ENCODE measurements at places on chromosomes 11 and 22.

- no peak for DNase-seq
Observed at GRCh38 chr11:117037279-117037974, 60.8 kb downstream of the SIK3 start.

- peak; percentile 4 for DNase-seq
Observed at GRCh38 chr22:28442264-28442710, 237.4 kb downstream of the TTC28 start.

- no peak for DNase-seq
Observed at GRCh38 chr11:74735365-74735928, 4.2 kb upstream of the CHRDL2 start.

DNA sequence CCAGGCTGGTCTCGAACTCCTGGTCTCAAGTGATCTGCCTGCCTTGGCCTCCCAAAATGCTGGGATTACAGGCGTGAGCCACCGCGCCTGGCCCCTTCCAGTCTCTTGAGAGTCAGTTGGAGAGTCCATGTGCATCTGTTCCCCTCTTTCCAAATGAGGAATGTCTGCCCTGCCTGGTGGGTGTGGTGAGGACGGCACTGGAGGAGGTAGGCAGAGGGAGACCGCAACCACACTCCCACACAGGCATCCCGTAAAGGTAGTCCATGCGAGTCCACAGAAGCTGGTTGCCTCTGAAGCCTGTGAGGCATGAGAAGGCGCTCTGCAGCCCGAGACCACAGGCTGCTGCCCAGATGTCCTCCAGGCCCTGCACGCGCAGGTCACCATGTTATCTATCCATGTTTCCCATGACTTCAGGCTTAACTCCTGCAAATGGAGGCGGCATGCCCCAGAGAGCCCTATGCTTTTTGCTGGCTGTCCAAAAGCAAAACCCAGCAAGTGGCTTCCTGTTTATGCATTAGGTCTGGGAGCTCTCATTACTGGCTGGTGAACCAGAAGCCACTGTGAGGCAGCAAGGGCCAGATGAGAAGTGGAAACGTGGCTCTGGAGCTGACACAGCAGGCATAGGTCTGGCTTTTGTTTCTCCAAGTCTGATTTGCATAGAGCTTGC, 43.4 kb downstream of the GRIK4 start:
- no peak for DNase-seq

- no peak for DNase-seq
Observed at GRCh38 chr11:64864135-64864472, 14.3 kb downstream of the EHD1 start.

GRCh38 chr11:128803011-128803410, 64.1 kb downstream of the KCNJ1 start:
- DNase-seq = no peak

DNA sequence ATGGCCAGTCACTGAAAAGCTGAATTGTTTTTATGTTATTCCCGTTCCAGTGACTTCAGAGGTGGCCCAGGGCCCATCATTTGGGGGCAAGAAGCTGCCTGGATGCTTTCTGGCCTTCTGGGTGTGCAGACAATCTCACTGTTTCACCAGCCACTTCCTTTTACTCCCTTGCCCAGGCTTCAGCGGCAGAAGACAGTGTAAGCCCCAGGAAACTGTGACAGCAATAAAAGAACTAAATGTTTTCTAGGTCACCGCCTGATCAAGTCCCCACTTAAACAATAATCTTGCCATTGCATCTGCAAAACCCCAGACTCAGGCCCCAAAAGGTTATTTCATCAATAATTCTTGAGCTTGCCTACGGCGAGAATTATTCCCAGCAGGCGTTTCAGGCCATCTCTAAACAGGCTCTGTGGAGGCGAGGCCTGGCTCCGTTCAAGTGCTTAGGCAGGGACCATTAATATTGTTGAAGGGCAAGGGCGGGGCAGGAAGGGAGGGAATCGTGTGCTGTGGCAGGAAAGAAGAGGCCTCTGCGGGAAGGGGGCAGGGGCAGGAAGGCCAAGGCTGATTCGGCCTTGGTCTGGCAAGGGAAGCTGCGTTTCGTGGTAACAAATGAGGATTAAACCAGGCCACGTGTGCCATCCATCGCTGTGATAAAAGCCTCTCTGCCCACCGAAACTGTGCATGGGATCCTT, 252.3 kb downstream of the KIRREL3 start:
- DNase-seq = no peak

DNA sequence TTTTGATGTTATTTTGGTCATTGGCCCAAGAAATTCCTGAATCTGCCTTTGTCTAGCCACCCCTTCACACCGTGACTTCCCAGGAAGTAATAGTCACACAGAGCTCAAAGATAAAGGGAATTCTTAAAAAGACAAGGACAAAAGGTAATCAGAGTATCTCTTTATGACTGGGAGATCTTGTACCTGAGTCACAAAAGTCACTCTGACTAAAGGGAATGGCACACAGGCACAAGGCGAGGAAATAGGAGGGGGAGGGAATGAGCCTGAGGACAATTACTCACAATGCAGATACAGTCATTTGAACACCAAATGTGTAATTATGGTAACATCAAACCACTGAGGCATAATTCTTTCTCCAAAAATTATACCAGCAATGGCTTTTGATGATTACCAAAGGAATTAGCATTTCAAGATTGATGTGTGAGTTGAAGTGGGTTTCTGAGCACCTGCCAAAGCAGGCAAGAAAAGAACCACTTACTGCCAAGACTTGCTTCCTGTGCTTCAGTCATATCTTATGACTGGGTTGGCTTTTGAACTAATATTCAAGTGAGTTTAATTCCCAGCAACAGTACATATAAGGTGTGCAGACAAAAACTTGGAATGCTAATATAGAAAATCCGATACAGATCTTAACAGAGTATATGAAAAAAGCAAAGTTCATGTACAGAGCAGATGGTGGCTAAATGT, 856.4 kb downstream of the LRRC4C start:
- DNase-seq = no peak

- no peak for DNase-seq
Observed at GRCh38 chr11:34585304-34585734, 35.6 kb upstream of the EHF start.

DNA sequence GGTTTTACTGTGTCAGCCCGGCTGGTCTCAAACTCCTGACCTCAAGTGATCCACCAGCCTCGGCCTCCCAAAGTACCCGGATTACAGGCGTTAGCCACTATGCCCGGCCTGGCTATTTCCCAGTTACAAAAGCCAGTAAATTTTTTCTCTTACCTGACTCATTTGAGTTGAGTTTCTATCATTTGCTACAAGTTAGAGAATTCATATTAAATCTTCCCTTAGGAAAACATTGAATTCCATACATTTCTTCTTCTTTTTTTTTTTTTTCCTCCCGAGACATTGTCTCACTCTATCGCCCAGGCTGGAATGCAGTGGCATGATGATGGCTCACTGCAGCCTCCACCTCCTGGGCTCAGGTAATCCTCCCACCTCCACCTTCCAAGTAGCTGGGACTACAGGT, 26.0 kb downstream of the CHEK2 start:
- DNase-seq = no peak

DNA sequence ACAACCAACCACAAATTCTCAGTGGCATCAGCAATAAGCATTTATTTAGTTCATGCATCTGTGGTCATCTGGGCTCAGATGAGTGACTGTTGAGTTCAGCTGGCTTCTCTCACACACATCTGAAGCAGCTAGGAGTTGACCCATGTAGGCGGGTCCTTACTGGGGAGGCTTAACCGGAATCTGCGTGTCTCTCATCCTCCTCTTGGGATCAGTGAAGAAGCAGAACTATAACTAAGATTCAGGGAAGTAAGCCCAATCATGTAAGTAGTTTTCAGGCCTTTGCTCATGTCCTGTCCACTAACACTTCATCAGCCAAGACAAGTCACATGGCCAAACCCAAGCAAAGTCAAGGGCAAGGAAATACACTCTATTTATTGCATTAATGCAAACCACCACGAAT, 236.2 kb downstream of the C11orf87 start:
- no peak for DNase-seq

GRCh38 chr22:39292561-39293074, 26.8 kb downstream of the RPL3 start:
- DNase-seq = no peak

- DNase-seq = peak; percentile 52
Observed at GRCh38 chr11:63635762-63636465, 21.7 kb upstream of the PLAAT3 start.

- DNase-seq = no peak
Observed at GRCh38 chr11:18304745-18305144, 17.2 kb downstream of the HPS5 start.

DNA sequence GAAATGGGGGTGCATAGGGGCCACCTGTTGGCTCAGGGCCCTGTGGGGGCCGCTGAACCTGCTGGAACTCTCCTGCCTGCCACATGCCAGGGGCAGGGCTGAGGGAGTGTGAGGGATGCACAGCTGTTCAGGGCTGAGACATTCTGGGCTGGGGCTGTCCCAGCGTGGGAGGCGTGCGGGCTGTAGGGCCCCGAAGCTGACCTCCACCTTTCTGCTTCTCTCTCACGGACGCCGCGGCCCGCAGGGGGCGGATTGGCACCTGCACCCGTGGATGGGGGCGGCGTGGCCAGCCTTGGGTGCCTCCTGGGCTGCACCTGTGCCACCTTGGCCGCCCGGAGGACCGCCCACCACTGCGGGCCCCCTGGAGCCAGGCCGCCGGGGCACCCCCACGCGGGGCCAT, 4.1 kb downstream of the CCDC188 start:
- no peak for DNase-seq

DNA sequence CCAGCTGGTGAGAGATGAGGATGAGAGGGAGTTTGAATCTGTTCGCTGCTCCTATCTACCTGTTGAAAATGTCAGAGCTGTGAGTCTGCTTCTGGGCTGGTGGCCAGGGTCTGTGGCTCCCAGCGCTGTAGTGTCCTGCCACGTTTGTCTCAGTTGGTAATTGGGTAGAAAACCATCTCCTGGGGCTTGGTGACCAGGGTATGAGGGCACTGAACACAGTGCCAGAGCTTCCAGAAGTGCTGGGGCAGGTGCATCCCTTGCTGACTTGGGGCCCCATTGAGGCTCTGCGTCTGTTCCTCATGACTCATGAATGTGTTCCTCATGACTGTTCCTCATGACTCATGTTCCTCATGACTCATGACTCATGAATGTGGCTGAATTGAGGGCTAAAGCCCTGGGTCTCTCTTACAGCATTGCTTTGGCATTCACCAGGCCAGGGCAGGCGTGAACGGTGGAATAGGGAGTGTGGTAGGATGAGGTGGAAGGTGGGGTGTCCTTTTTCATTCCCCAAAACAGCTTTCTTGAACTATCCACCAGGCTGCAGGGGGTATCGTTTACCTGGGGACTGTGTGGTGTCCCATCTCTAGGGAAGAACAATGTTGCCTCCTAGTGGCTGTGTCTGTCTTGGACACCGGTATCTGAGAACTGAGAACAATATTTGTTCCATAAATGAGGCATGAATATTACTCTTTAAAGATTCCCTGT, 139.5 kb downstream of the COMMD9 start:
- DNase-seq = no peak

GRCh38 chr11:23078289-23078971, 218.2 kb upstream of the CCDC179 start:
- DNase-seq = no peak

DNA sequence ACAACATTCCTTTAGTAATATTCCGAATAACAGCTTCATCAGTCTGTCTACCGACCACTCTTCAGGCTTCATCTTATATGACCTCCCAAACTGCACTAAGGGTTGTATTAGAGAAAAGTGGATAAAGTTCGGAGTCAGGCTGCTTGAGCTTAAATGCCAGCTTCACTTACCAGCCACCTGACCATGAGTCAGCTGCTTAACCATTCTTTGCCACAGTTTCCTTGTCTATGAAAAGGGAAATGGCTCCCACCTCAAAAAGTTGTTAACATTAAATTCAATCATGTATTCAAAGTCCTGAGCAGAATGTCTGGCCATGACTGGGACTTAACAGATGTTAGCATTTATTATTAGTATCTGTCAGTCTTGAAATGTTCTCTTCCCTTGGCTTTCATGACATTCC, 20.9 kb downstream of the LIMK2 start:
- no peak for DNase-seq

DNA sequence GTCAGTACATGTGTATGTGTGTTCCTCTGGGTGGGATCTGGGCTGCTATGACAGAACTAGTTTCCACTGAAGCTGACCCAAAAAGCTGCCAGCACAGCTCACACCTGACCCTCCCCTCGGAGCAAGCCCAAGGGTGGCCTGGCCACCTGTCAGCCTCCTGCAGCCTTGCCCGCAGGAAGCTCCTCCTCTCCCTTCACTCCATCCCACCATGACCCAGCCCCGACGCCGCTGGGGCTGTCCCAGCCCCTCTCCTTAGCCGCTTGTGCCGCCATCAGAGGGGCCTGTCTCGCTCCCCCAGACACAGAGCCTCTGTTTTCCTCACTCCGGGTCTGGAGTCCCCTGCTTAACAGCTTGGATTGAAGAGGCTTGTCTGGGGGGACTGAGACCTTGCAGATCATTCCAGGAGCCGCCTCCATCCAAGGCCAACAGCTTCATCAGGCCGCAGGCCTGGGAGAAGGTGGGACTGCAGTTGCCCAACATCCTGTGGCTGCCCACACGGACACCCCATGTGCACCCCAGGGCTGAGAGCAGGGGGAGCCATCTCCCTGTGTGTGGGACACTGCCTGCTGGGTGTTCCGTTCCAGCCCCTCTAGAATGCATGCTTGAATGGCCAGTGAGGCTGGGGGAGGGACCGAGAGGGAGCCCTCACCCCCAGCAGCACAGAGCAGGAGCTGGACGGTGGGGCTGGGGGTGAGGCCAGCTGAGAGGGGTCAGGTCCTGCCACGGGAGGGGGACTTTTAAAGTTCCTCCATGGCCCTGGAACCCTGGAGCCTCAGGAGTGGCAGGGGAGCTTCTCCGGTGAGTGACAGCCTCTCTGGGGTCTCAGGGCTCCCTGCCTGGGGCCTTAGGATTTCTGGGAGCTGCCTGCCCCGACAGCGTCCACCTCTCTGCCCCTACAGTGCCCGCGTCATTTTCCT, 696 bp downstream of the MRGPRF start:
- DNase-seq = no peak

- no peak for DNase-seq
Observed at GRCh38 chr11:111659201-111660115, 57.2 kb downstream of the SIK2 start.

DNA sequence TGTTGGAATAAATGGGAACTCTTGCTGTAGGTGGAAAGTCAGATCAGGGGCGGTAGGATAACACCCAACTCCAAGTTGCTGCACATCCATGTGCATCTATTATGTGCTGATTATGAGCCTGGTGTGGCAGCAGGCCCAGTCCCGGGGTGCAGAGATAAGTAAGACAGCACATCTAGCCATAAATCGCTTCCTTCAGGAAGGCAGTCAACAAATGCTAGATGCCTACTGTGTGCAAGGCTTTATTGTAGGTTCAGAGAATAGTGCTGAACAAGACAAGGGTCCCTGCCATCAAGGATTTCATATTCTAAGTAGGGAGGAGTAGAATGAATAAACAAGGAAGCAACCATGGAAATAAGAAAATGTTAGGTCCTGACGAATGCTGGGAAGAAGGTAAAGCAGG, 110.2 kb downstream of the PKNOX2 start:
- DNase-seq = no peak

DNA sequence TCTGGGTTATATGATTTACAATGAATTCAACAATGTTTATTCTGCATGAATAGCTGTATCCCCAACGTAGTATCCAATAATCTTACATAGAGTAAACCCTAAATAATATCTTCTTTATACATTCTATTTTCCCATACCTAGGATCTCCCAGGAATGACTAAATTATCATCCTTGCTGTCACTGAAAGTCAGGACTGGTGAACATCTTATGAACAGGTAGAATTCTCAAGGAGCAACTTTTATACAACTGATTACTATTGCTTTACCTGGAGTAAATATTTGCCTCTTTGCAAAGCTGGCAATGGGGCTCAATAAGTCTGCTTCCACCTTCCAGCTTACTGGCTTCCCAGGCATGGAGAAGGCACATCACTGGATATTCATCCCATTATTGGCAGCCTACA, at the start of gene OR51B6:
Gene OR51B6 (plus strand): TSS at position 301 of the 400 bp plus-strand sequence. CDS start 0 bp downstream, at position 301.
- DNase-seq = no peak

GRCh38 chr11:1428762-1429316, 39.1 kb downstream of the BRSK2 start:
- DNase-seq = no peak

Measured in stimulated activated CD8-positive, alpha-beta memory T cell treated with anti-CD3 and anti-CD28 coated beads, Interleukin-2, amount 100 ng/mL, for 1 hour (primary cell).